ENCODE measurements at places on chromosomes 7 and 10.

DNA sequence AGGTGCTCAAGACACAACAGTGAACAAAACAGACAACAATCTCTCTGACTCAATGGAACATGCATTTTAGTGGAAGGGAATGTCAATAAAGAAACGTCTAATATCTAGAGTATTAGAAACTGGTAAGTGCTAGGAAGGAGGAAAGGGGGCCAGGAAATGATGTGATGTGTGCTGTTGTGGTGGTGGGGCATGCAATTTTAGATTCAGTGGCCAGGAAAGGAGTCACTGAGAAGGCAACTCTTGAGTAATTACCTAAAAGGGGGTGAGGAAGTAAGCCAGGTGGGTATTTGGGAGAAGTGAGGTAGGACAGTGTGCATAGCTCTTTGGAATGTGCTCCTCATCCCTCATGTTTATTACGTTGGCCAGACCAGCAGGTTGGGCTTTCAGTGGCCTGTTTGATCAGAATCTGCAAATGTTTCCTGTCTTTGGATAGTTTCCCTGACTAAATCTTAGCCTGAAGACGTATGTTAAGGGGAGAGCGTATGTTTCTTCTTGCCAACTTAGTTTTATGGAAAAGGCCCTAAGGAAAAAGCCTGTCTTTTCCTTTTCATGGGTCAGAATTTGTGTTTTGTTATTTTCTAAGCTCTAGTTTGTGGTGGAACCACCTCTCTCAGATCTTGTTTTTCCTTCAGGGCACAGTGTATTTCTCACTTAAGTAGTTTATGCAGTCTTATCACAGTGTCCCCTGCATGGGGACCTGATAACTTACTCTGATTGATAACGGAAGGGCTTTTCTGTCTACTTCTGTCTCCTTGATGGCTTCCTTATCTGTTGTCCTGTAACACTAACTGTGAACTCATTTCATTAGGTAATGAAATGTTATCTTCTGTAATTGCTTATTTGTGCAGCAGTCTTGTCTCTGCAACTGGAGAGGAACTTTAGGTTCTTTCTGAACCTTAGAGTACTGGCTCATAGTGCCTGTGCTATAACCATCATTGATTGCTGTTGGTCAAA, 203.7 kb downstream of the AUTS2 start:
- DNase-seq: no peak

DNA sequence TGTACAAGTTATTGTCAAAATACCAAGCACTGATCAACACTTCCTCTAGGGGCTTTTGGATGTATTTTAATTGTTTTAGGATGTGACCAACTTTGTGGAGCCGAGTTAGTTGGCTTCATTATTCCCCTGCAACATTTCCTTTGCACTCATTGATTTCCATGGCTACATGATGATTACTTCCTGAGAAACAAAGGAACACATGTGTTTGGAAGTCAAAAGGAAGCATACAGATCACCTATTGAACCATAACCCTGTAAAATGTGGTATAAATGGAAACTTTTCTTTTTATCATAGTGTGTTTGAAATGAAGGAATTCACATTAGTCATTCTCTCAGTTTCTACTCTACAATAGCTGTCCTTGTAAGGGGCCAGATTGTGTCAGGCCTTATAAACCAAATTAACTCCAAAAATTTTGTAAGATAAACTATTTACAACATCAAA, 32.2 kb upstream of the EXOC6 start:
- no peak for DNase-seq

DNA sequence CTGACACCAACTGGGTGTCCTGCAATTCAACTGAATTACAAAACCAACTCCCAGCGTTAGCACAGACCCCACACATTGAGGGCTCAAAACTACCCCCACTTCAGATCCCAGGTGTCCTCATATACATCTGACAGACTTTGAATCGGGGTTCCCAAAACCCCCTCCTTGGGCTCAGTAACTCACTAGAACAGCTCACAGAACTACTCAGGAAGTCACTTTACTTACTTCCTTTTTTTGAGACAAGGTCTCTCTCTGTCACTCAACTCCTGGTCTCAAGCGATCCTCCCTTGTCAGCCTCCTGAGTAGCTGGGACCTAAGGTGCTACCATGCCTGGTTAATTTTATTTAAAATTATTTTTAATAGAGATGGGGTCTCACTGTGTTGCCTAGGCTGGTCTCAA, 456.0 kb downstream of the SDK1 start:
- DNase-seq: no peak

DNA sequence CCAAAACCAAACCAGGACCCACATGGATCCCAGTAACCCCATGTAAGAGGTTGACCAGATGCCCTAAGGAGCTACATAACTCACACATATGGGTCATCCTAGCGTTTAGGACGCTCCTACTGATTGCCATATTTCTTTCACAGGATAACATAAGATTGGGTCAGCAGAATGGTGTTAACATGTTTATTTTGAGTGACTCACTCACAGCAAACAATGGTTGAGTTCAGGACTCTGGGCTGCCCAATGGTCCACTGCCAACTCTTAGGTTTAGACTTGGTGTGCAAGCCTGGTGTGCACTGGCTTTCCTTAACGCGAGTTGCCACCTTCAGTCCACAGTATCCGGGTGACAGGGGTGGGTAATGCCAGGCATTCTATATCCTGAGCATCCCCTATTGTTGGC, 211.5 kb downstream of the GPAM start:
- no peak for DNase-seq

DNA sequence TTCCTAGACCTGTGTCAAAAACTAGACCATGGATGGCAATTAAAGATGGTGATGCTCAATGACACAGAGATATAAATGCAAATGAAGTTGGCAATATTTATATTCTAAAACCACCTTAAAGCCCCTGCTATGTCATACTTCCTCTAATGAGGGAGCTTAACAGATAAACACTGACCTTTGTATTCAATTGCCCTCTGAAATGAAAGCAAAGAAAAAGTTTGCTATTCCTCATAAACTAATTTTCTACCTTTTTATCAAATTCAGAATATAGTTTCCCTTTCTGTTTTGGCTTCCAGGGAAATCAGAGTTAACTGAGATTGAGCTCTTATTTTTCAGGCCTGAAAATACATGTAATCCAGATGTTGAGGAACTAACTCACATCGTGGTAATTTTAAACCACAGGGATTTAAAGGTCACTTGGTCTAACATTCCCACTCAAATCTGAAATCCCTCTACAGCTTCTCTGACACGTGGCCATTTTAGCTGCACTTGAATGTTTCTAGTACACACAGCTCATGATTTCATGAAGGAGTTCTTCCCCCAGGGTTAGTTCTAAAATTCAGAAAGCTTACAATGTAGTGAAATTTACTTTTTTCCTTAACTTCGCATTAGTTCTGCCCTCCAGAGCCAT, 37.9 kb upstream of the ABCB5 start:
- no peak for DNase-seq

DNA sequence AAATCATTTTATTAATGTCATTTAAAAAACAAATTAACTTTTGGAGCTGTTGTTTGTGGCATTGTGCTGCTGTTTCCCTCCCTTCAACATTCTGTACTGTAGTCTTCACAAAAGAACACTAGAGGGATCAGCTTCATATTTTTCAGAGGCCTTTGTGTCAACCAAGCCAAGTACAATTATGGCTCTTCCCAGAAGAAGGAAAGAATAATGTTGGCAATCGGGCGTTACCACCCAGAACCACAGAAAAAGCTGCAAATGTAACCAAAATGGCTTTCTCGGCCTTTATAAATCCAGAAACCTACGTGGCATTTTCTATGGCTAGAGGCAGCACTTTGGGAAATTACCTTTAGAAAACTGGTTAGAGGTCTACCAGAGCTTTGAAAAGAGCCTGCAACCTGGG, 98.8 kb upstream of the COL1A2 start:
- no peak for DNase-seq

- no peak for DNase-seq
Observed at GRCh38 chr7:66741-67140, 125.6 kb upstream of the FAM20C start.

DNA sequence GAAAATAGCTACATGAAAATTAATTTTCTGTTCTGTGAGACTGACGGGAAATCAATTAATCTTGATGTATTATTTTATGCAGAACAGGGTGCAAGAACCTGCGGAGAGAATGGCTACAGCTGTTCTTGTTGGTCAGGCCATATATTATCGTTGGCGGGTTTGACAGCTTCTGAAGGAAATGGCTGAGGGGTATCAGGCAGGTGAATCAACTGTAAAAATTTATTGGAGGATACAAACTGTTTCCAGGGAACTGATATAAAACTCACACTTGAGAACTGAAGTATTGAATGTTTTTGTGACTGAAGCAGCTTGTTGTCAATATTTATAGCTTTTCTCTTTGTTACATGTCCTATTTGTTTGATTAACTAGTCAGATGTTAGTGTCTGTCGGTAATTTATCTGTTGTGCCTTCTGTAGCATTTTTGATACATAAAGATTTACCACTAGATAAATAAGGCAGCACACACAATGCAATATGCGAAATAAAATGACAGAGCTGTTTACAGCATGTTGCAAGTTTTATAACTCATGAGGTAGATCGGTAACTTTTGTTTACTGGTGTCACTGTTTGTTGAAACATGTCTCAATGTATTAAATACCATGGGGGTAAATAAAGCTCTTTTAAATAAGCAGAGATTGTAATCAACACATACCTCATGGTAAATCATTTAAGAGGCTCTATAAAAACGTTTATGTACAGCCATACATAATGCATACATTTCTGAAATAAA, 308.2 kb downstream of the LRMDA start:
- no peak for DNase-seq

GRCh38 chr7:57204411-57204811, 72.2 kb upstream of the ZNF479 start:
- no peak for DNase-seq

DNA sequence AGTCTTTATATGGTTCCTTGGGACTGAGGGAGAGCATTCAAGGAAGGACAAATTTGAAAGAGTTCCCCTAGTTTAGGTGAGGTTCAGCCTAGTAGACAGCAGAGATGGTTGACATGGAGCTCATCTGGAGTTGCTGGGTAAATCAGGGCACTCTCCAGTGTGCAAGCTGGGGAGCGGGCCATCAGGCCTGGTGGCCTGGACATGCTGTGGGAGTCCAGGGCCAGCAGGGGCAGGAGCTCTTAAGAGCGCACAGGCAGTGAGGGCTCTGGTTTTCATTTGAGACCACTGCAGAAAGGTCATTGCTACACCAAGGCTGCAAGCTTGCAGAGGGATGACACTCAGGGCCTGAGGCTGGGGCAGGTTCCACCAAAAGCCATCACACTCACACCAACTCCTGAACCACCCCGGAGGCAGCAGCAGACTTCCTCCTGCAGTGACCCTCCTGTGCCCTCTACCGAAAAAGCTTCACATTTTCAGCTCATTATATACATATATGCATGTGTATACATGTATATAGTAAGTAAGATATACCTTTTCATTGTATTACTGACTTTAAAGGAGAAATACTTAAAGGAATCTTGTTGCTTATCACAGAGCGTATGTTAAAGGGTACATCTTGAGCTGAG, 39.5 kb downstream of the STEAP1B start:
- no peak for DNase-seq

- no peak for DNase-seq
Observed at GRCh38 chr10:75228834-75229233, 6.9 kb downstream of the COMTD1 start.

GRCh38 chr7:68176974-68177373, 1180.3 kb downstream of the TYW1 start:
- peak; percentile 34 for DNase-seq

- no peak for DNase-seq
Observed at GRCh38 chr10:6221971-6222751, 19.4 kb downstream of the PFKFB3 start.

DNA sequence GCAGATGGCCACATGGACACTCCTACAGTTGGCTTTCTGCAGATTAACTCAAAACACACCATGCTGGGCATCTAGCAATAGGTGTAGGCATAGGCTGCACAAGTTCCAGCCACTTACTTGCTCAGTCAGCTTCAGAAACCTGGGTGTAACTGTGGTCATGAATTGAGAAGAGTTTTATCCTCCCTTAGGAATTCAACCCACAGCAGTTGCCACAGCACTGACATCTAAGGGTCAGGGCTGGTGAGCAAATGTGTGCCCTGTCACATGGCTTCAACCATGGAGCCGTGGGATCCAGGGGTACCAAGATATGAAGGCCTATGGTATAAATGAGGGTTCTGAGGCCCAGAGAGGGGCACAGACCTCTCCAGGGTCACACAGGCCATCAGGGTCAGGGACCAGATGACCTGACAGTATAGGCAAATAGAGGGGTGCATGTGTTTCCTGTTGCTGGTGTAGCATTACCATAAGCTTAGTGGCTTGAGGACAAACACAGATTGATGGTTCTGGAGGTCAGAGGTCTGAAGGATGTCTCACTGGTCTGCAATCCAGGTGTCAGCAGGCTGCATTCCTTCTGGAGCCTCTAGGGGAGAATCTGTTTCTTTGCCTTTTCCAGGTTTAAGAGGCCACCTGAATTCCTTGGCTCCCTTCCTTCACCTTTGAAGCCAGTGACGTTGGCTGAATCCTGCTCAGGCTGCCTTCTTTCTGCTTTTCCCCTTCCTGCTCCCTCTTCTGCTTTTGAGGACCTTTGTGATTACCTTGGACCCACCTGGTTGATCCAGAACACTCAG, 24.1 kb downstream of the MINDY4 start:
- DNase-seq: no peak

DNA sequence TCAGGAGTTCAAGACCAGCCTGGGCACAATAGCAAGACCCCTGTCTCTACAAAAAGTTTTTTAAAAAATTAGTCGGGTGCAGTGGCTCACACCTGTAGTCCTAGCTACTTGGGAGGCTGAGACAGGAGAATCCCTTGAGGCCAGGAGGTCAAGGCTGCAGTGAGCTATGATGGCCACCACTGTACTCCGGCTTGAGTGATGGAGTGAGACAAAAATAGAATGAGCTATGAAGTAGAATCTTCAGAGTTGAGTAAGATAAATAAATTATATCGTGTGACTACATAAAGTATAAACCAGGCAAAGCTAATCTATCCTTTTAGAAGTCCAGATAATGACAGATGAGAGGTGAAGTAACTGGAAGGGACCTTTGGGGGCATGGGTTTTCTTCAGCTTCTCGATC, 15.3 kb upstream of the MRPS24 start:
- DNase-seq: no peak

DNA sequence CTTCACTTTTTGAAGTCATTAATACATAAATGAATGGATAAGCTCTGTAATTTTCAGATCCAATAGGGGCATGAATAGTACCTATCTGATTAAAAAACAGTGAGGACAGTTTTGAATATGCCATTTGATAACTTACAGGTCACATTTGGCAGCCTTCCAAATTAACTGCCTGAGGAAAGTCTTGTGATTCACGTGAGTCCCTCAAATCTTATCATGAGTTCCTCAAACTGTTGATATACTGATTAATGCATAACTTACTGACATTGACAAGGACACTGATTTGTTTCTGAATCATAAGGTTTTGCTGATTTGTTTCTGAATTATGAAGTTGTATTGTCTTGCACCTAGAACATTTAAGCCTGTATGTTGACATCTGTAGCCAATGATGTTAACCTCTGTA, 55.1 kb downstream of the ANKMY2 start:
- no peak for DNase-seq

- DNase-seq: no peak
Observed at GRCh38 chr7:157550300-157551275, 213.8 kb downstream of the DNAJB6 start.

- DNase-seq: no peak
Observed at GRCh38 chr7:47827351-47827756, 120.9 kb downstream of the PKD1L1 start.

Measured in NCI-H2171 (cell line).